ENCODE measurements at places on chromosomes 6 and 20.
A peak's percentile ranks its signal among the peaks of the same experiment; 100 is the strongest.

DNA sequence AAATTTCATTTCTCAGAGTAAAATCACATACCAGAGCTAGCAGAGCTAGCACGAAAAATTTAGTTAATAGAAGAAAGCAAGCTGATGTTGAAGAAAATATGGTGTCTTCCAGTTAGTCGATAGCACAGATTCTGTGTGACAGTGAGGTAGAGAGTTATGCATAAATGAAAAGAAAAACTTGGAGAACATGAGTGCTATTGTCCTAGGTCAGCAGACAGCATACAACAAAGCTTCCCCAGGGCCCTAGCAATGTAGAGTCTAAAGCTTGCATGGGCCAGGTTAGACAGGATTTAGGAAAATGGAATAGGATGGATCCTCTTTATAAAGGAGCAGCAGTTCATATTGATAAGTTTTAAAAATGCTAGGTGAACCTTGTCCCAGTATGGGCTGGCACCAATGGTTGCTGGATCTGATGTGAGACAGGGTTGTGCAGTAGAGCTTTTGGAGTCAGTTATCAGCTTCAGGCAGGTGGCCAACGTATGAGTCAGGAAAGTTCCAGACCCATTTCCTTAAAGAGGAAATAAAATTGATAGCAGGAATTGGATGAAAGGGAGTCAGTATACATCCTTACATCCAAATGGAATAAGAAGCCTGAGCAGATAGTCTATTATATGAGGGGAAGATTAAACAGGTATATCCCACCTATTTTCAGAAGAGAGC lies 277.2 kb downstream of the FRK start:
- DNase-seq, result no peak

GRCh38 chr20:50172347-50173013 lies 18.1 kb upstream of the CEBPB start:
- DNase-seq, result peak; percentile 86

GRCh38 chr6:138089325-138089724 lies 17.9 kb downstream of the PERP start:
- no peak for DNase-seq

DNA sequence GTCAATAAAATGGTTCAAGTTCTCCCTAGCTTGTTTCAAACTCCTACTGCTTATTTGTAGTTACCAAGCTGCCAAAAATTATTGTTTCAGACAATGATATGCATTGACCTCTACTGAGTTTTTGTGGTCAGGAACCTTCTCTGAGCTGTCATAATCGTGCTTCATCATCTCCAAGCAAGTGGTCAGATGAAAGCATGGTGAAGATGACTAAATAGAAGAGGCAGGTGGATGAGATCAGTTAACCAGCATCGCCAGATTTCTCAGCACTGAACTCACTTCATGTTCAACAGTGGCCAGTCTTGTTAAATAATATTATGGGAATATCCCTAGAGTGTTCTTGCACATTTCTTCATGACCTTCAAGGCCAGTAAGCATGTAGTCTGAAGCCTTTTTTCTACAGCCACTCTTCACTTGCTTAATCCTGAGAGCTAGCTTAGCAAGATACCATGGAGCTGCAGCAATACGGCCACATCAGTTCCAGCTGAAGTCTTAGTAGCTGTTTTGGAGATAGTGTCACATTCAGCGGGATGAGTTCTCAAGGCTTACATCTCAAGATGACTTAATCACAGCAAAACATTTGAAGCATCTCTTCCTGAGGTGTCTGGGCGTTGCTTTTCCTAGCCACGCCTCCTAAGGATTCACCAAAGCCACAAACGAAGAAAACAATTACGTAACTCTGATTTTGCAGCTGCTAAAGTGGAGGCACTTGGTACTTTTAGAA lies 101.6 kb upstream of the TMEM30A start:
- DNase-seq, result no peak

- no peak for DNase-seq
Measured at GRCh38 chr6:147285087-147285855, 81.1 kb downstream of the STXBP5 start.

GRCh38 chr6:5950361-5950785 lies 56.4 kb downstream of the NRN1 start:
- no peak for DNase-seq

- DNase-seq, result no peak
Measured at GRCh38 chr6:96235927-96236326, 220.2 kb downstream of the FUT9 start.

DNA sequence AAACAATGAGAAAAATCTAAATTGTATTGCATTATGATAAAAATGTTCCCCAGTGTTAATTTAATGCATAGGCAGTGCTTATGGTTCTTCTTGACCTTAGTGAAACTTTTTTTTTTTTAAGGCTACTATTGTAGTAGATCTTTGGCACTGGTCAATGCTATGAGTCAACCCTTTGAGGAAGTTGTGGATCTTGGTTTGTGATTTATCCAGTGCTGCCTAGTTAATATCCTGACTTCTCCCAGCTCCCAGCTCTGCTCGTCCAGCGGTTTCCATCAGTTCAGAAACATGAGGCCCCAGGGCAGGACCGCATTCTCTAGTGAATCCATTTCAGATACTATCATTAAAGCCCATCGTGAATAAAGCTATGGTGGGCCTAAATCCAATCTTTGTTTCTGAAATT lies 364.5 kb upstream of the JARID2 start:
- DNase-seq, result no peak

- no peak for DNase-seq
Measured at GRCh38 chr6:49736017-49736508, 8.1 kb downstream of the CRISP3 start.

DNA sequence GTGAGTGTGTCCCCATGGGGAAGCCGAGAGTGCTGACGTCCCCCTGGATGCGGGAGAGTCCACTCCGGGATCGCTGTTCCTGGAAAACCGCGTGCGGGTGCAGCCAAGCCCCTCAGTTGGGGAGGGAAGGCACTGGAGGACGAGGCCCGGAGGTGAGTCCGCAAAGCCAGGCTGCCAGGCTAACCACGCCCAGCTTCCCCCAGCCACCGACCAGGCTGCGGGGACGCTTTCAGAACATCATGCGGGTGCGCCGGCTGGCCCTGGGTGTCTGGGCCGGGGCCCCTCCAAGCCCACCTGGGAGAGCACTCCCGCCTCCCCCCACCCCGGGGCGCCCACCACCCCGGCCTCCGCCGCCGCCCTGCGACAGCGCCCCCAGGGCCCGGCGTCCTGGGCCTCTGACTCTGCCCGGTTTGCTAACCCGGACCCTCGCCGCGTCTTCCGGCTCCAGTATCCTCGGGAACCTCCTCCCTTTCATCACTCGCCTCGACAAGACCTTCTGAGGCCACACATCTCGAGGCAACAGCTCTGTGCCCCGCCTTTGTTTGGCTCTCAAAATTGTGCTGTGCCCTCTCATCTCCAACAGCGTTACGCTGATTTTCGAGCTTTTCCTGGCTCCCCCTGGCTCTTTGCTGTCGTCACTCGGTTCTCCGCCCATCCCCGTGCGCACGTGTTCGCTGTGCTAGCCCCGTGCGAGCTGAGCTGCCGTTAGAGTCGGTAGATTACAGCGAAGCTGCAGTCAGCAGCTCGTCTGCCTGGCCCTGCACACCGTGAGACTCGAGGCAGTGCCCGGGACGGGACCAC lies 47.1 kb upstream of the ENTPD6 start:
- peak; percentile 63 for DNase-seq

GRCh38 chr6:138957484-138957883 lies 30.6 kb downstream of the REPS1 start:
- no peak for DNase-seq

- DNase-seq, result no peak
Measured at GRCh38 chr6:108650781-108651180, 90.1 kb downstream of the FOXO3 start.

DNA sequence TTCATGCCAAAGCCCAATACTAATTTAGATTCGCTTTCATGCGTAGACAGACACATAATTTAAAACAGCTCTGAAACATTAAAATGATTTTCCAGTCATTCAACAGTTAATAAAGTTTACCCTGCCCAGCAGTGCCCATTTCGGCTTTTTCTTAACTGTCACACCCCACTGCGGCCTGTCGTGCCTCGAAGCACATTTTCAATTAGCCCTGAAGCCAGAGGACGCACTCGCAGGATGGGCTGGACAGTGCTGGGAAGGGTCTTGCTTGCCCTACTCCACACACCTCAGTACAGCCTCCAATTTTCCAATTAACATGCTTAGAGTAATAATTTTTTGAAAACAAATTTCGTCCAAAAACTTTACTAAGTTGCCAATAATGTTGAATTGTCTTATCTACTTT lies 35.3 kb downstream of the TAF4 start:
- DNase-seq, result no peak

DNA sequence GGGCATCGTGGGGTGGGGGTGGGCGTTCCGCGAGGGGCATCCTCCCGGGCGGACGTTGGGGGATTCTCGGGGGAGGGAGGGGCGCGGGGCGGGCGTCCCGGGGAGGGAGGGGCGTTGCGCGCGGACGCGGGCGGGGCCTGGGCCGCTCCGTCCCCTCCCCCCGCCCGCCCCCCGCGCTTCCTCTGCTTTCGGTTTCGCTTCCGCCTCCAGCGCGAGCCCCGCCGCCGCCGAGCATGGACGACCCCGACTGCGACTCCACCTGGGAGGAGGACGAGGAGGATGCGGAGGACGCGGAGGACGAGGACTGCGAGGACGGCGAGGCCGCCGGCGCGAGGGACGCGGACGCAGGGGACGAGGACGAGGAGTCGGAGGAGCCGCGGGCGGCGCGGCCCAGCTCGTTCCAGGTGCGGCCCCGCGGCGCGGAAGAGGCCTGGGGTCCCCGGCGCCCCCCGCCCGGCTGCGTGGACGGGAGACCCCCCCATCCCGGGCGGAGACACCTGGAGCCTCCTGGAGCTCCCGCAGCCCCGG lies at the start of gene OGFR:
OGFR (plus strand) TSS at position 209 of the 528 bp plus-strand sequence; CDS start at position 234, 25 bp downstream.
- DNase-seq, result peak; percentile 79

- DNase-seq, result no peak
Measured at GRCh38 chr6:107196152-107196551, 80.8 kb upstream of the BEND3 start.

GRCh38 chr6:74631564-74631963 lies 574.3 kb downstream of the COL12A1 start:
- no peak for DNase-seq

DNA sequence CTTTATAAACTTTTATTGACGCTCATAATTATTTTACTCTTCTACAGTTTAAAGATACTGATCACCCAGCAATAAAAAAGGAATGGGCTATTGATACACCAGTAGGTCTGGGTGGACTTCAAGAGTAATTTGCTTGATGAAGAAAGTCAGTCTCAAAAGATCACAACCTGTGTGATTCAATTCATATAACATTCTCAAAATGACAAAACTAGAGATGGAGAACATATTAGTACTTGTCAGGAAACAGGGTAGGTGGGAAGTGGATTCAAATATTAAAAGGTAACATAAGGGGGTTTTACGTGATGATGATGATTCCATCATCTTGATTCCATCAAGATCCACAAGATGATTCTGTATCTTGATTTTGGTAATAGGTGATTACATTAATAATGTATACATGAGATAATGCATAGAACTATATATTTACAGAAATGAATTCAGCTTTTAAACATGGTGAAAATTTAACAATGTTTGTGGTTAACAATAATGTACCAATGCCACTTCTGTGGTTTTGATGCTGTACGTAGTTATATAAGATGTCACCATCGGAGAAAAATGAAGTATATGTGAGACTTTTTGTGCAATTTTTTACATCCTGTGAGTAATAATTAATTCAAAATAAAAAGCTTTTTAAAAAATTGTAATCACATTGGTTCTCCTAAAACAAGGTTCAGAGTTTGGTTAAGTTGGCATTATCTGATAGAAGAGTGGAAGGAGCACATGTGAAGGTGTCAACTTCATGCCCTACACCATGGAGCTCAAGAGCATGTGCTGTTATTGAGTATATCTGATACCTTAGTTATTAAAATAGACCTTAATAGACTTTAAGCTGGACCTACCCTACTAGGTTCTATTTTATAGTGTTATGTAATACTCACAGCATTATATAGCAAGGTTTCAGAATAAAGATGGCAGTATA lies 66.3 kb upstream of the DYNLRB1 start:
- no peak for DNase-seq

- no peak for DNase-seq
Measured at GRCh38 chr6:96821034-96821433, 16.2 kb downstream of the GPR63 start.

- peak; percentile 91 for DNase-seq
Measured at GRCh38 chr6:113825781-113826180, 31.4 kb upstream of the MARCKS start.

DNA sequence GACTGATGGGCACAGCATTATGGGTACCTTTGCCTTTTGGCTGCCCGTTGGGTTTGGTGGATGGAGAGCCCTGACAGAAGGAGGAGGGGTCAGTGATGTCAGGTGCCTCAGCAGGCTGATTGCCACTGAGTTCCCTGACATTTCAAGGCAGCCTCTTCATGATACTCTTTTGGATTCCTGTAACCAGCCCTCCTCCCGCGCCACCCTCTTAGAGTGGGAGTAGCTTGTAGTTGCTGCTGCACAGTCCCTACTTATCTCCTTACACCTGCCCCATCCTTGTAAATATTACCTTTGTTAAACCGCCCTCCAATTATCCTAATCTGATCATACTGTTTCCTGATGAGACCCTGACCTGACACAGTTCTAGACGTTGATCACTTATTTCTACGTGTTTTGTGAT lies 140.0 kb downstream of the CFAP61 start:
- no peak for DNase-seq

DNA sequence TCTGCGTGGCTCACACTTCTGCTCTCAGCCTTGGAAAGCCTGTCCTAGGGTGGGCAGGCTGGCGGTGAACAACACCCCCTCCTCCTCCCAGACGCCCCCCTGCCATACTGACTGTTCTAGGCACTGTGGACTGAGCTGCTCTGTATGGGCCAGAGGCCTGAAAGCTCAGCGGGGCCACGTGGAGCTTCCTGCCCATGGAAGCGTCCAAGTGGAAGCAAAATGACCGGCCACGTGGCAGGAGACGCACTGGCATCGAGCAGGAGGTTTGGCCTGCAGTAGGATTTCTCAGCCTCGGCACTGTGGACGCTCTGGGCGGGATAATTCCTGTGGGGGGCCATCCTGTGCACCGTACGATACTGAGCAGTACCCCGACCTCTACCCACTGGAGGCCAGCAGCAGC lies 88.7 kb downstream of the GRM4 start:
- no peak for DNase-seq

GRCh38 chr6:68758559-68758958 lies 123.5 kb downstream of the ADGRB3 start:
- no peak for DNase-seq

GRCh38 chr6:53956068-53956711 lies 155.1 kb upstream of the MLIP start:
- peak; percentile 84 for DNase-seq

DNA sequence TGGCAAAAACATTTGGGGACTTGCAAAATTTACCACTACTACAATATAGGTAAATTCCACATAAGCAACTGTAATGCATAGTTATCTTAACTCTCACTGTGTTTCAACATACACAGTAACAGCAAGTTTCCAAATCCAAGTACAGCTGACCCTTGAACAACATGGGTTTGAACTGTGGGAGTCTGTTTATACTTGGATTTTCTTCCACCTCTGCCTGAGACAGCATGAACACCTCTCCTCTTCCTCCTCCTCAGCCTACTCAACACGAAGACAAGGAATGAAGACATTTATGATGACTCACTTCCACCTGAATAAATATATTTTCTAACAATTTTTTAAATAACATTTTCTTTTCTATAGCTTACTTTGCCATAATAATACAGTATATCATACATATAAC lies 25.6 kb downstream of the MAN1A1 start:
- no peak for DNase-seq

Data from right hindlimb (tissue), 1 donor.